ENCODE measurements at places on chromosomes 11 and 22. TPM values are rescaled to one million over a fixed set of nuclear protein-coding genes. Genes with fewer than 3 reads are reported as not detected.
A peak's percentile ranks its signal among the peaks of the same experiment; 100 is the strongest.

HSPB2 gene
- 1.3 TPM for total RNA-seq

DNA sequence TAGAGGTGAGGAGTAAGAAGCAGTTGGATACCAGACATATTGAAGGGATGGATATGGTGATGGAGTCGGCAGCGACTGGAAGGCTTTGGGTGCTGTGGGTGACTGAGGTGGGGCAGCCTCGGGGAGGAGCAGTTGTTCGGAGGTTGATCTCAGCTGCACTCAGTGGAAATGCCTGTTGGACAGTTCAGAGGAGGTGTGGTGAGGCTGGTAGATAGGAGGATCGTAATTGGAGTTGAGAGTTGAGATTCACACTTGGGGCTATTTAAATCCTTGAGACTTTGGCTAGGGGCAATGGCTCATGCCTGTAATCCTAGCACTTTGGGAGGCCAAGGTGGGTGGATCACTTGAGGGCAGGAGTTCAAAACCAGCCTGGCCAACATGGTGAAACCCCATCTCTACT, 6.9 kb downstream of the OTUB1 start:
- no peaks in the 10 kb centered on the region for H3K27me3 ChIP-seq
- H3K27ac ChIP-seq, result no peak overlapping the region
- peaks cover 75% of the 10 kb centered on the region for H3K36me3 ChIP-seq

DNA sequence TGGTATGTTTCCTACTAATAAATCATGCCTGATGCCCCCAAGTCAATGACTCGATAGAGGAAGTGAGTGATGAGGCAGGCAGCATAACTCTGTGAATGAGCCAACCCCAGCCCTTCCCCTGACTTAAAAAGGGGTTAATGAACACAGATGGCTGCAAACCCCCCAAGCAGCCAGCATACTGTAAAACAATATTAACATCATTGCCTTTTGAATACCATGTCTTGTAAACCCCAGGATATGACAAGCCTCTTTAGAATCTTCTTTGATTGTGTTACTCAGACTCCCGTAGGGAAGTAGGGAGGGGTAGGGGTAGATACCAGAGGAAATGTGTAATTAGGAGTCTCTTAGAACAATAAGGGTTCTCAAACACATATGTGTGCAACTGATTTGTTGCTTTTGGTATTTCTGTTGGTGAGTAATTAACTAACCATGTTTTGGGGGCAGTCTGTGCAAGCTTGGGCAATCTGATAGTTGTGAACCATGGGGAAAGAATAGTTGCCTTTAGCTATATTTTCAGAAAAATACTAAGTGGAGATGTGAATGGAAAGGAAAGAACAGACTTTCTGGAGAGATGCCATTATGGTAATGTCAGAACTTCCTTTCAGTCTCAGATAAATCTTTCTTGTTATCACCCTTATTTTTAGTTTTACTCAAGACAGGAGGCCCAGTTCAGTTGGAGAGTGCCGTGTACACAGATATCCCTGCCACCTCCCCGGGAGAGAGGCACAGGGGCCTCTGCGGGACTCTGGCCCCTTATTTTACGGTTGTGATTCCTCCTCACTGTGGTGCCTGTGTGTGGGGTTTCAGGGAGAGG, 701.8 kb downstream of the NTM start:
- H3K36me3 ChIP-seq, result no peaks in the 10 kb centered on the region
- no peak for DNase-seq
- H3K27ac ChIP-seq, result no peak overlapping the region
- H3K27me3 ChIP-seq, result no peaks in the 10 kb centered on the region

DNA sequence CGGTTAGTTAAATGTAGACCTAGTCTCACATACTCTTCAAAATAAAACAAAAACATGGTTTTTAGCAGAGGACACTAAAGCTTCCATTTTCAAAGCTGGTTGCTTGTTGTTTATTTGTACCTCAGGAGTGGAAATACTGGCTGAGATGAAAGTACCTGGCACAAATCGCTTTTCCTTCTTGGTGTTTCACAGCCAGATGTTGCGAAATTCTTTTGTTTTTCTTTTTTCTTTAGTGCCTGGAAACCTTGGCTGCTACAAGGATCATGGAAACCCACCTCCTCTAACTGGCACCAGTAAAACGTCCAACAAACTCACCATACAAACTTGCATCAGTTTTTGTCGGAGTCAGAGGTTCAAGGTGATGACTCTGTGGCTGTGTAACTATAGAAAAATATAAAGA, 48.3 kb downstream of the KREMEN1 start:
- H3K27me3 ChIP-seq, result no peaks in the 10 kb centered on the region
- no peak overlapping the region for H3K4me3 ChIP-seq
- H3K27ac ChIP-seq, result no peak overlapping the region
- no peaks in the 10 kb centered on the region for H3K4me1 ChIP-seq

- H3K4me1 ChIP-seq, result peaks cover 27% of the 10 kb centered on the region
- H3K4me3 ChIP-seq, result peak overlapping the region; percentile 42
- no peaks in the 10 kb centered on the region for H3K27me3 ChIP-seq
Observed at GRCh38 chr22:37267661-37268413, 14.5 kb upstream of the CYTH4 start.

DNA sequence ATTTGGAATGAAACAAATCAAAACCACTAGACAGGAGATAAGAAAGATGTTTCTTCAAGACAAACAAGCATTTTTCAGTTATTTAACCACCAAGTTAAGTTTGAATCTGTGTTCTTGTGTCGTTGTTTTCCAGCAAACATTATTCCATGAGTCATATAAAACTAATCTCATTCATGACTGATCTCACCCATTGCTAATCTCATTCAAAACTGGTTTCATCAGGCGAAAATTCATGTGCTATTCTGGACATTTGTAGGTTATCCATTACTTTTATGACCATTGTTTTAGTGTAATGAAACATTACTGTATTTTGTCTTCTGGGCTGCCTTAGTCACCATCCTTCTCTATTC, 221.8 kb downstream of the DDX10 start:
- no peak for DNase-seq
- no peak overlapping the region for H3K27ac ChIP-seq
- no peak overlapping the region for H3K4me3 ChIP-seq
- H3K27me3 ChIP-seq, result no peaks in the 10 kb centered on the region
- no peaks in the 10 kb centered on the region for H3K36me3 ChIP-seq
- no peaks in the 10 kb centered on the region for H3K4me1 ChIP-seq

HORMAD2 gene
- not detected for total RNA-seq

- no peaks in the 10 kb centered on the region for H3K4me1 ChIP-seq
- H3K36me3 ChIP-seq, result no peaks in the 10 kb centered on the region
- no peak for DNase-seq
- H3K27ac ChIP-seq, result no peak overlapping the region
Observed at GRCh38 chr11:35983981-35984380, 40.1 kb downstream of the LDLRAD3 start.

DNA sequence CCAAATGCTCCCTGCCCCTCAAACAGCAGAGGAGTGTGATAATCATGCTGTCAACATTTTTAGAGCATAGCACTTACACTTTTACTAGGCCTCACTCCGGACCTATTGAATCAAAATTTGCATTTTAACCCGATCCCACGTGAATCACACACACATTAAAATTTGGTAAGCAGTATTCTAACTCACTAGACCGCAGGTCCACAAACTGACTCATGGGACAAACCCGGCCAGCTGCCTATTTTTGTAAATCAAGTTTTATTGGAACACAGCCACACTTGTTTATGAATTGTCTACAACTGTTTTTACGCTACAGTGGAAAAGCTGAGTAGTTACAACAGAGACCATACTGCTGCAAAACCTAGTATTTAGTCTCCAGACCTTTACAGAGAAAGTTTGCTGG, 43.3 kb downstream of the SNX19 start:
- H3K27me3 ChIP-seq, result no peaks in the 10 kb centered on the region
- no peak for DNase-seq
- H3K36me3 ChIP-seq, result peaks cover 62% of the 10 kb centered on the region
- no peaks in the 10 kb centered on the region for H3K4me1 ChIP-seq
- H3K27ac ChIP-seq, result no peak overlapping the region

GNAZ gene
- total RNA-seq, result 2.7 TPM

DNA sequence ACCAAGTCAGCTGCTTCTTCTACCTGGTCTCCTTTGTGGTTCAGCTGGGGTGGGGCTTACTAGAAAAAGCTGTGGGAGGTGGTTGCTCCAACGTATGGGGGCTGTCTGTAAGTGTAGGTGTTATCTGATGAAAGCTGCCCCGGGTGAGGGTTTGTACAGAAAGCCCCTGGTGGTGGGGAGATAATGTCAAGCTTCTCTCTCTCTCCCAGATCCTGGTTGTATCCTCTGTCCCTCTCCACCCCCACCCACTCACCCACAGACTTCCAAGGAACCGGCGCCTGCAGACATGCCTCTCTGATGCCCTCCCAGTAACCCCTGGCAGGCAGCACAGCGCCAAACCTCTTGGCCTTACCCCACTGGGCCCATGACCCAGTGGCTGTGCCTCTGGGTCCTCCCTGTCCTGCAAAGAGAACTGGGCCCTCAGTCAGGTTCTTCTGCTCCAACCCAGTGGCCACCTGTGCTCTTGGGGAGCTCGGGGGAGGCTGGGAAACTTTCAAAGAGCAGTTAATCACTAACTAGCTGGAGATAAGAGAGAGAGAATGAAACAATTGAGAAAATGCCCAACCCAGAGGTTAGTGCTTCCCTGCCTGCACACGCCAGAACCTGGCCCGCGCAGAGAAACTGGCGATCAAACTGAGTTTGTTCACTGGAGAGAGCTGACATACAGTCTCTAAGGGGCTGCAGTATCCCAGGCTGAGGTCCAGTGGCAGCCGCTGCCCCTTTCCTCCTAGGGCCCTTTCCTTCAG, 20.4 kb upstream of the EHF start:
- no peaks in the 10 kb centered on the region for H3K36me3 ChIP-seq
- H3K27ac ChIP-seq, result peak overlapping the region; percentile 77
- peak; percentile 38 for DNase-seq
- peaks cover 39% of the 10 kb centered on the region for H3K4me1 ChIP-seq

PARVG gene
- 89.2 TPM for total RNA-seq

- H3K36me3 ChIP-seq, result no peaks in the 10 kb centered on the region
- H3K4me1 ChIP-seq, result no peaks in the 10 kb centered on the region
- no peaks in the 10 kb centered on the region for H3K27me3 ChIP-seq
- no peak for DNase-seq
Observed at GRCh38 chr11:20235164-20235563, 74.9 kb upstream of the DBX1 start.

DNA sequence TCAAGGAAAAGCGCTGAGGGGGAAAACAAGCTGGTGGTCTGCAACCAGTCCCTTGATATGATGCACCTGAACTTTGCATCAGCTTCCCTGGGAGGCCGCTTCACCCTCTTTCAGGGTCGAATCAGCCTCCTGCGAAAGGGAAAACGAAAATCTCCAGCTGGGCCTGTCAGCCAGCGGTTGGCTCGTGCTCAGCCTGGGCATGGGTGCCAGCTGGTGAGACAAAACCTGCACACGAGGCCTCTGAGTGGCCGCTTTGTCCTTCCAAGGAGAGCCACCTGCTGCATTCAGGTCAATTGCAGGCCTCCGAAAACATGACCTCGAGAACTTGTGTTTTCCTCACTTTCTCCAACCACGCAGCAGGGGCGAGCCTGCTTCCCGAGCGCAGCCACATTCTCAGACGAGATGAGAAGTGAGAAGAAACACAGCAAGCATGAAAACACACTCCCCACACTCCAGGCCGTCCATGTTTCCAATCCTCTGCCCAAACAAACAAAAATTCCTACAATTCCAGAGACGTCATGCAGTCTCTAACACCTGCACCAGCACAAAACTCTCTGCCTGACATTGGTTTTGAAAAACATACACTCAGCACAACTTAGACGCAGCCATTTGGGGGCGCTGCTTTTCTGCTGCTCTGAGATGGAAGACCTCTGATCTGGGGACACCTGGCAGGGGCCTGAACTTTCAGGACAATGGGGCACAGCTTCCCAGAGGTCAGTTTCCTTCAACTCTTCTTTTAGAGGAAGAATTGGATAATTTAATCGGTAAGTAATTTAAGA, 77.1 kb downstream of the DHCR7 start:
- no peak overlapping the region for H3K27ac ChIP-seq
- H3K4me1 ChIP-seq, result no peaks in the 10 kb centered on the region
- no peak for DNase-seq
- no peaks in the 10 kb centered on the region for H3K36me3 ChIP-seq
- no peaks in the 10 kb centered on the region for H3K27me3 ChIP-seq
- H3K4me3 ChIP-seq, result no peak overlapping the region

FGF4 gene
- not detected for total RNA-seq

DNA sequence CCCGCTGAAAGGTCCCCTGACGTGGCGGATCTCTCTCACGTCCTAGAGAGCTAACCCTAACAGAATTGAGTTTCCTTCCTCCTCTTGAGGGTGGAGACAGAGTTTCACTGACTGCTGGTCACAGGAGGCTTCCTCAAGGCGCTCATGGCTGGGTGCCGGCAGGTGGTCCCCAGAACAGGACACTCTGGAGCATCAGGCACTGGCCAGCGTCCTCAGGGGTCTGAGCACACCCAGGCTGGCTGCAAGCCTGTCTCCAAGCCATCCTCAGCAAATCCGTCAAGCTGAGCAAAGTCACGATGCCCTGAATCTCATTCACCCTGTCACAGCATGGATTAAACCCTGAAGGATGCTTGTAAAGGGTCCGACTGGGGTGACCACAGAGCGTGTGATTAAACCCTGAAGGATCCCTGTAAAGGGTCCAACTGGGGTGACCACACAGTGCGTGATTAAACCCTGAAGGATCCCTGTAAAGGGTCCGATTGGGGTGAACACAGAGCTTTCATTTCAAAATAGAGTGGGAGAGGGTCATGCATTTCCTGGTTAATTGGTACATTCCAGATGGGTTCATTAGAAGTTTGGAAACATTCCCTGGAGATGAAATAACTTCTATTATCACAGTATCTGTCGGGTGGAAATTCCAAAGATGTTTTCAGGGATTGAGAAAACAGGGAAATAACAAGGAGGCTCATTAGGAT, 473.0 kb downstream of the BRD1 start:
- no peak for DNase-seq
- H3K27ac ChIP-seq, result no peak overlapping the region
- no peaks in the 10 kb centered on the region for H3K4me1 ChIP-seq
- no peak overlapping the region for H3K4me3 ChIP-seq
- H3K27me3 ChIP-seq, result no peaks in the 10 kb centered on the region

DNA sequence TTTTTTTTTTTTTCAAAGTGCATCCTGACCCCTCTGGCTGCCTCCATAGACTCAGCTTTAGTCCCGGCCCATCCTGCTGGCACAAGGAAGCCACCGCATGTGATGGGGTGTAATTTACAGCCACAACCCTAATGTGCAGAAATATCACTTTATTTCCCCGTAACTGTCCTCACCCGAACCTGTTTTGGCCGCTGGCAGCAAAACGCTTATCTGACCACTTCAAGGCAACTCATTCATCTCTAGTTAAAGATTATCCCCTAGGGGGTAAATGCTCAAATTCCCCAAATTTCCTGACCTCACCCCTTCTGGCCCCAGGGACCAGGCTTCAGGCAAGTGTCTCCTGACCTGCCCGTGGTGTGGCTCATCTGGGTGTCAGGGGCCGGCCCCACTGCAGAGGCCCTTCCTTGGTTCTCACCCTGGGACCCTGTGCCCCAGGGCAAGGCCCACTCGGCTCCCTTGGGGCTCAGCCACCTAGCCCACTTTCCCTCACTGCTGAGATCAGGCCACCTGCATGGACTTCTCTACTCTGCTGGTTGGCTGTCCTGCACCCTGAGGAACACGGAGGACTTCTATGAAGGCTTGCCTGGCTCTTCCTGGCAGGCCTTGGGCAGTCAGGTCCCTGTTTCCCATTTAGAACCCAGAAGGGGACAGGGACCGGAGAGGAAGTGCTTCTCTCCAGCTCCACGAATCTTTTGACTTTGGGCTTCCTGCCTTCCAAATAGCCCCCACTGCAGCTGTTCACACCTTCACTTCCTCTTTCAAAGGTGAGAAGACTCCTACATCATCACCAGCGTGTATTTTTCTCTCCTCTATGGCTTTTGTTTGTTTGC, 53.3 kb downstream of the WNT11 start:
- no peaks in the 10 kb centered on the region for H3K36me3 ChIP-seq
- no peaks in the 10 kb centered on the region for H3K27me3 ChIP-seq
- no peak overlapping the region for H3K27ac ChIP-seq

GRCh38 chr11:34040571-34040970, 11.0 kb upstream of the CAPRIN1 start:
- H3K27ac ChIP-seq, result no peak overlapping the region
- no peaks in the 10 kb centered on the region for H3K4me1 ChIP-seq
- no peak overlapping the region for H3K4me3 ChIP-seq
- no peaks in the 10 kb centered on the region for H3K36me3 ChIP-seq
- DNase-seq, result no peak
- H3K27me3 ChIP-seq, result no peaks in the 10 kb centered on the region

Measured in upper lobe of left lung (tissue), 6 donors.